A172 (cell line): ENCODE measurements at places on chromosomes 3 and 15.

- DNase-seq: no peak
Measured at GRCh38 chr3:43194069-43194468, 88.2 kb upstream of the POMGNT2 start.

GRCh38 chr15:65365229-65365628 lies 12.6 kb downstream of the IGDCC3 start:
- no peak for DNase-seq

DNA sequence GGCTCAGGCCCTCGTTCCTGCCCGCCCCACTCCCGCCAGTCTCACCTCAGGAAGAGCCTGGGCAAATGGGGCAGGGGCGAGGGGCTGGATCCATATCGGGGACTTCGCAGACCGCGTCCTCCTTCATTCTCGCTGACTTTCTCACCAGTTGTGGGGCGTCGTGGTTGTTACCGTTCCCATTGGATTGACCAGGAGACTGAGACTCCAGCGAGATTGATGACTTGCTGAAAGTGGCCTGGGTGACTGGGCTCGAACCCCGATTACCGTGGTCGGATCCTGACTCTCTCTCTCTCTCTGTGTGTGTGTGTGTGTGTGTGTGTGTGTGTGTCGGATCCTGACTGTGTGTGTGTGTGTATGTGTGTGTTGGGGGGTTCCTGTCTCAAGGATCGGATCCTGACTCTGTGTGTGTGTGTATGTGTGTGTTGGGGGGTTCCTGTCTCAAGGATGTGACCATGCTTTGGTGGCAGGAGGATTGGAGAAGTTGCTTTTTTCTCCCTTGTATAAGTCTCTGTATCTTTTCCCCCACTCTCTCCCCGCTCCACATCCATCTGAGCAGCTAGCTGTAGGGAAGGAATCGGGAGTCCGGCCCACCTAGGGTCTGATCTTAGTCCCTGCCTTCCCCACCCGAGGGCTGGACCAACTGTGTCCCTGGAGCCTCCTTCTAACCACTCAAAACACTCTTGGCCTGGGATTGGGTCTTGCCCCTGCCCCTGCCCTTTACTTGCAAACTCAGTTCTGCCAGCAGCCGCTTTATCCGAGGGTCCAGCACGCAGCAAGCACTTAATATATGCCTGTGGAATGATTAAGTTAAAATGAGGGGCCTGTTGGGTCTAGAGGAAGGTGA lies 603 bp downstream of the PLEKHO2 start:
- DNase-seq: no peak

- DNase-seq: no peak
Measured at GRCh38 chr3:31369637-31370379, 162.9 kb upstream of the STT3B start.
